ENCODE measurements at places on chromosomes 3 and 15.

DNA sequence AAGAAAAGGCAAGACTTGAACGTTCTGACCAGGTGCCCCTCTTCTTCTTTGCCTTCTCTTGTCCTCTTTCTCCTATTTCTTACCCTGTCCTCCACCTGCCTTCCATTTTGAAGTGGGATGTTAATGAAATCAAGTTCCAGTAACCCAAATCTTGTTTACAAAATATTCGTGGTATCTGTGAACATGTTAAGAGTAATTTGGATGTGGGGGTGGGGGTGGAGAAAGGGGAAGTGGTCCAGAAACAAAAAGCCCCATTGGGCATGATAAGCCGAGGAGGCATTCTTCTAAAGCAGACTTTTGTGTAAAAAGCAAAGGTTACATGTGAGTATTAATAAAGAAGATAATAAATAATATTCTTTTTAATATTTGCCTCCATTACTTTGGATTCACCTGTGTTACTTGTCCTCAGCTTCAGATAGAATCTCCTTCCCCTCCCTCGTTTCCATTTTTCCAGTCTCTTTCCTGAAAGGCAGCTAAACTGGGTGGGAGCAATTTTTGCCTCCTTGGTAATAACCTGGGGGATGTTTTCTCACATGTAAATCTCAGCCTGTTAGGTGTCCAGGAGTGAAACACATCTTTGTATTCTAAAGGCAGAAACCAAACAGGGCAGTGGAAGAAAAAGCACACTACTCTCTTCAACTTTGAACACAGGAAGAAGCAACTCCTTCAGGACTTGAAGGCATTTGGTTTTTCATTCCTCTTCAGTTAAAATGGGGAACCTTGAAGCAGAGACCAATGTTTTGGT lies 3.2 kb downstream of the CHST2 start:
- DNase-seq, result no peak

- DNase-seq, result no peak
Observed at GRCh38 chr3:120567370-120568201, 28.6 kb upstream of the NDUFB4 start.

DNA sequence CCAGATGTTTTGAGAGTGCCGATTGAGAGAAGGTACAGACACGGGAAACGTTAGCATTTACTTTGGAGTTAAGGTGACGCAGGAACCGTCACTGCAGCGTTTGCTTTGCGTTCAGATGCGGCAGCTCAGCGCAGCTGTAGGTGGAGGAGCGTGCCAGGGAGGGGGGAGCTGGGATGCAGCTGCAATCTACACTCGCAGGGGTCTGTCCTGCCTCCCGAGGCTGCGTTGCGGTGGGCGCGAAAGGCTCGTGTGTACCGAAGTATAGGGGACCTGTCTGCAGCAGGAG lies 425 bp upstream of the FYTTD1 start:
- peak; percentile 45 for DNase-seq

DNA sequence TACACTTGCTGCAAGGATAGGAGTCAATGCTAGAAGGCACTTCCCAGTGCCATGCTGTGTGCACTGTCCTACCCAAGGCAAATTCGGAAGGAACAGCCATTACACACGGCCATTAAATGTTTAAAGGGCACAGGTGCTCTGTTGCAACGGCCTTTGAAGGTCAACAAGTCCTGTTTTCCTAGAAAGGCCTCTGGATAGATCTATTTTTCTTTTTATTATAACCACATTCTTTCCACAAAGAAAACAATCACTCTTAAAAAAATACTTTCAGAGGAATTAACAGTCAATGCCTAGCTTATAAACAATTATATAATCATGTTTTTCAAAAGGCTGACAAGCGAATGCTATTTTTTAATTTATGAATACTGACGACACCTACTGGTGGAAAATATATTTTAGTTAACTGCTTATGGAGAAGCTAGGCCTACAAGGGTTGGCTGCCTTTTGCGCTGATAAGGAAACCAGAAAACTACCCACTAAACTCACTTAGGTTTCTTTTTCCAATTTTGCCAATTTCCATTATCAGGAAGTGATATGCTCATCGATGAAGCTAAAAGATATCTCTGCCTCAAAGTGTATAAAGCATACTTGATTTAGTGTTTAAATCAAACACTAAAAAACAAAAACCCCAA lies 2.4 kb downstream of the ARHGEF3 start:
- DNase-seq, result no peak

GRCh38 chr3:88003115-88003755 lies 55.6 kb downstream of the CGGBP1 start:
- DNase-seq, result no peak

DNA sequence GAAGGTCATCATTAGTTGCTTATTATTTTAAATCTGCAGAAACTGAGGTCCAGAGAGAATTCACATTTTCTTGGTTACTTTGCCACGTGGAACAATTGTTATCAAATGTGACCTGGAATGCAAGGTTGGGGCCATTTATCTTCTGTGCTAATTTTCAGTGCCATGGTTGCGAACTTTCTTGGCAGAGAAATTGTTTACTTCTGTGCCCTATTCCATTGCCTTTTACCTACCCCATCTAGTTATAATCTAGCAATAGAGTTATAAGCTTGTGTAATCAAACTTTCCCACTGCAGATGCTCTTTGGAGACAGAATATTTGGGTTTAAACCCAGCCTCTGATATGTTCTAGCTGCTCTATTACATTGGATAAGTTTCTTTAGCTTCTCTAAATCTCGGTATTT lies 242.9 kb downstream of the LPP start:
- no peak for DNase-seq

- no peak for DNase-seq
Observed at GRCh38 chr15:68334661-68335124, 57.1 kb downstream of the FEM1B start.

DNA sequence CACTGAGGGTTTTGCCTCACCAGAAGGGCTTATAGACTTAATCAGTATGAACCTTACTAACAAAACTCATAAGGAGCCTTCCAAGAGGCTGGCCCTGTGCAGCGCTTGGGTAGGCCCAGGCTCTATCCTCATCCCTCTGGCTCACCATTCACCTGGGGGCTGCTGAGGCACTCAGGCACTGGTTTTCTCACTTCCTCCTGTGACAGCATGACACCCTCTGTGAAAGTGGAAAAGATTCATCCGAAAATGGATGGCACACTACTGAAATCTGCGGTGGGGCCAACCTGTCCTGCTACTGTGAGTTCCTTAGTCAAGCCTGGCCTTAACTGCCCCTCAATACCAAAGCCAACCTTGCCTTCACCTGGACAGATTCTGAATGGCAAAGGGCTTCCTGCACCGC lies 41.3 kb downstream of the PSMD6 start:
- no peak for DNase-seq

- no peak for DNase-seq
Observed at GRCh38 chr3:134799393-134799792, 4.3 kb downstream of the EPHB1 start.

DNA sequence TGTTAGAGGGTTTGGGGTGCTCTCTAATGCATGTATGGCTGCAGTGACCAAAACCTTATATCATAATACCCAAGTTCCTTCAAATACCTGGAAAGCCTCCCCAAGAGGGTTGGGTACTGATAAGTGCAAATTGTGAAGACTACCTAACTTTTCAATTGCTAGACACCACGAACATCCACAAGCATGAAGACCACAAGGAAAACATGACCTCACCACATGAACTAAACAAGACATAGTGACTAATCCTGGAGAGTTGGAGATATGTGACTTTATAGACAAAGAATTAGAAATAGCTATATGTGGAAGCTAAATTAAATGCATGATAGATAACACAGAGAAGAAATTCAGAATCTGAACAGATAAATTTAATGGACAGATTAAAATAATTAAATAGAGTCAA lies 23.9 kb upstream of the AADACL2 start:
- no peak for DNase-seq

- no peak for DNase-seq
Observed at GRCh38 chr15:41879321-41879845, 14.5 kb downstream of the SPTBN5 start.

- no peak for DNase-seq
Observed at GRCh38 chr3:169122416-169122815, 541.1 kb downstream of the MECOM start.

DNA sequence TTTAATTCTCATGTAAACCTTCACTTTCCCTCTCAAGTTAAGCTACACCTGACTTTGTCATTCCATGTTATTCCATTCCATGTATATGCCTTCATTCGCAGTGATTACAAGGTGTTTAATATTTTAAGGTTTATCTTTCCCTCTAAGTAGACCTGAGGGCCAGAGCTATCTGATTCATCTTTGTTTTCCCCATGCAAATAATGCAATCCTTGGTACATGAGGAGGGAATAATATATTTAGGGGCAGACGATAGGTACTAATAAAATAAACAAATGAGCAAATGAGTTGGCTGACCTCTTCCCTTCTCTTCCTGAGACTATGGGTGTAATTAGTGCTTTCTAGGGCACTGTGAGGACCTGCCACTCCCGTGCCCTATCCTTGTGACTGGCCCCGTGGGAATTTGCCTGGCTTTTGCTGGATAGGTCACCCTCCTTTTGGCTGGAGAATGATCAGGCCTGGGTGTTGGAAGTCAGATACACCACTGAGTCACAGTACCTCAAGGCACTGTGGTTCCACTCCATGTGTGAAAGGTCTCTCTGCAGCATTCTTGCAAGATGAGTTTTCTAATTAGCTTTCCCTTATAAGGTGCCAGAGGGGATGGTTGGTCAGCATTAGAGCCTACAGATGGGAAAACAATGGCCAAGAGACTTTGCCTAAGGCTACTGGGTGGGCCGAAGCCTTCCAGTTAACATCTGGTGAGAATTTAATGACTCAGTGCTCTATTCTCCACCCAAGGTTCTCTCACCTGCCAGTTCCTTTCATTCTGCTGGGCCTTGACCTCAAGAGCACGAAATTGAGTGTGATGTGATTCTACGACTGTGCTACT lies 183.2 kb downstream of the P3H2 start:
- DNase-seq, result no peak

DNA sequence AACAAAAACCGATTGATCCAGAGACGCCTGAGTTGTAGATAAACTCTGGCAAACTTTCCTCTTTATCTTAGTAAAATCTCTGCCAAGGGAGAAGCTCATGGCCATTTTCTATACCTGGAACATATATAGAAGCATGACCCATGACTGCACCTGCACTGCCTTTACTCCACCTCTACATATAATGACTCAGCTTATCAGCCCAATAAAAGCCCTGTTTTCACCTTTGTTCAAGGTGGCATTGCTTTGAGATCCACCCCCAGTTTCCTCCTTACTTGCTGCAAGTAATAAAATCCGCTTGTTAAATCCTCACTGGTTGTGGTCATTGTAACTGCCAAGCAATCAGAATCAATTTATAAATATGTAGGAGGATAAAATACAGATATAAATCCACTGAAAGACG lies 1280.4 kb downstream of the NSUN3 start:
- no peak for DNase-seq

- no peak for DNase-seq
Observed at GRCh38 chr3:171932153-171932611, 89.0 kb downstream of the TMEM212 start.

GRCh38 chr3:164458986-164459385 lies 619.3 kb downstream of the SI start:
- no peak for DNase-seq

DNA sequence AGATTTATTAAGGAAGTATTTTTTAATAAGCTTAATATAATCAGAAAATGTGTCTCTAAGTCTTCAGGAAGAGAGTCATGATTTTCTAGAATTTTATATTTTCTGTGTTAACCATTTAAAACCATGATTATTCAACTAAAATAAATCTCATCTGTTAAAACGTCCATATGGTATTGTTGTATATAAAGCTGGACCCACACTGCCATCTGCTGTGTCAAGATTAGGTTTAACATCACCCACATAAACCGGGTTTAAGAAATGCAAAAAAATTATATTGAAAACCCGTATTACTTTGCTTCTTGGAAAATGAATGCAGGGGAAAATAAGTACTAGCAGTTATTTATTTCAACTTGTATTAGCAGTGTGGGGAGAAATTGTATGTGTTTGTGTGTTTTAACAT lies 9.5 kb upstream of the CCDC66 start:
- DNase-seq, result no peak

DNA sequence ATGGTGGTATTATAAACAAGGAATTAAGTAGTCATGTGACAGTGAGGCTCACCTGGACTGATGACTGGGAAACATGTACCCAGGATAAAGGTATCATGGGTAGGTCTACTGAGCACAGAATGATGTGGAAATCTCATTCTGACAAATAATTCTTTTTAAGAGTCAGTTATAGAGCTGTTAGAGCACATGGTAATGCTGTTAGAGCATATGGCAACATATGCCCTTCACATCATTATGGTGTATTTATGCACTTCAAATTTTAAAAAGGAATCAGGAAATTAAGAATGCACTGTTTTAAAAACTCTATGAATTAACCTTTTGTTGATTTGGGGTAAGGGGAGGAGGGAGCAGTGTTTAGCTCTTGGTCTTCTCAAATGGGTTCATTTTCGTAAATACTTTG lies 1.7 kb downstream of the SLC6A20 start:
- no peak for DNase-seq

DNA sequence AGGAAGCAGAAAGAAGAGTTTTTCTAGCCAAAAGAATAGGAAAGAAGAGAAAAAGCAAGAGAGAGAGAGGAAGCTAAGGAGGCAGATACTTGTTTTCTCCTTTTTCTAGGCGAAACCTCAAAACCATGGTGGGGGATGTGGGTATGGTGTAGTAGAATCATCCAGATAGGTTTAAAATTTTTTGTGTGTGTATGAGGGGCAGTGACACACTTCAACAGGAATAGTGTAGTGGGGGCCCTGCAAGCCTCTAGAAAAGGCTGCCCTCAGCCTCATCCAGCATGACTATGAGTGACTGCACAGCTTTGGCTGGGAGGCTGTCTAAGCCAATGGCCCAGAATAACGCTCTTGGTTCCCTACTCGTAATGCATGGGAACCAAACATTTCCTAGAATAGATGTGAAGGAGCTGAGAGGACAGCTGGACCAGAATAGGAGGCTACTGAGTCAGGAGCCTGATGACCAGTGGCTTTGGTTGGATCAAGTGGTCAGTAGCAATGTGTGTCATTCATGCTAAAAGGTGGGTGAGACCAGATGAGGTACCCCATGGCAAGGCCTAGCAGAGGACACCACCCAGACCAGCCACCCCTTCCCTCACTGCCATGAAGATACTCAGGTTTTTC lies 24.4 kb downstream of the MOBP start:
- no peak for DNase-seq

- no peak for DNase-seq
Observed at GRCh38 chr3:151306168-151306810, 10.3 kb downstream of the GPR87 start.

GRCh38 chr15:93164409-93164808 lies 75.4 kb upstream of the RGMA start:
- peak; percentile 11 for DNase-seq

- no peak for DNase-seq
Observed at GRCh38 chr15:79643393-79643792, 211.3 kb downstream of the MINAR1 start.

DNA sequence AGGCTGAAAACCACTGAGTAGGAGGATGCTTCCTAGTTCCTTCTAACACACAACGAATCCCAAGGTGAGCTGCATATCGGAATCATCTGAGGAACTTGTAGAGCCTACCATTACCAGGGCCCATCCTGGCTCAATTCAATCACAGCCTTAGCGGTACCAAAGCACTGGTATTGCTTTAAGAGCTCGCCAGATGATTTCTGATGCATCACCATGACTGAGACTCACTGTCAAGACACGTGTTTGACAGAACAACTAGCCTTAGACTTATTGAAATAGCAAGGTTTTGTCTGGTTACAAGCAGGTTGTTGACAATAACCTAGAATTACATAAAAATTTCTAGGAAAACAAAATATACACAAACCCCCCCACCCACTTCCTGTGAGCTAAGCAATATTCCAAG lies 68.5 kb downstream of the CBLB start:
- DNase-seq, result no peak
